ENCODE measurements at places on chromosomes 6 and 20. TPM values are rescaled to one million over a fixed set of nuclear protein-coding genes. Genes with fewer than 3 reads are reported as not detected.

DNA sequence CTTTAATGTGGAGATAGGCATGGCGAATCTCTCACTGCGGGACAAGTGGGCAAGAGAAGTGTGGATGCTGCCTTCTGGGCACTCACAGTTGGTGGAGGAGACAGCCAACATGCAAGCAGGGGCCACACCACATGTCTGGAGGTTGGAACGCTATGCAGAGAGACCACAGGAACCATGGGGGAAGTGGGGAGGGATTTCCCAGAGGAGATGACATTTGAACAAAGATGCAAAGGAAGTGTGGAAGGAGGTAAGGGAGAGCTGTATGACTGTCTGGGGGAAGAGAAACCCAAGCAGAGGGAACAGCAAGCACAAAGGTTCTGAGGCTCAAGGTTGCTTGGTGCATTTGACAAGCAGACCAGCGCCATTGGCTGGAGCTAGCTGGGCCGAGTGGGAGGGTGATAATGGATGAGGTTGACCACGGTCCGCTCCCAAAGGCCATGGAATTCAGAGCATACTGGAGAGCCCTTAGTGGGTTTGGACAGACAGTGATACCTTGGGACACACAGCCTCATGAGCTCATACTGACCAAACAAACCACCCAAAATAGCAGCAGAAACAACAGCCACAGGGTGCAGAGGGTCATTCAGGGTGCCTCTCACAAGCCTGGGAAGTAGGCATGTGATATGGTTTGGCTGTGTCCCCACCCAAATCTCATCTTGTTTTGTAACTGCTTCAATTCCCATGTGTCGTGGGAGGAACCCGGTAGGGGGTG lies 7.6 kb upstream of the FAM110A start:
- no peak for DNase-seq

DNA sequence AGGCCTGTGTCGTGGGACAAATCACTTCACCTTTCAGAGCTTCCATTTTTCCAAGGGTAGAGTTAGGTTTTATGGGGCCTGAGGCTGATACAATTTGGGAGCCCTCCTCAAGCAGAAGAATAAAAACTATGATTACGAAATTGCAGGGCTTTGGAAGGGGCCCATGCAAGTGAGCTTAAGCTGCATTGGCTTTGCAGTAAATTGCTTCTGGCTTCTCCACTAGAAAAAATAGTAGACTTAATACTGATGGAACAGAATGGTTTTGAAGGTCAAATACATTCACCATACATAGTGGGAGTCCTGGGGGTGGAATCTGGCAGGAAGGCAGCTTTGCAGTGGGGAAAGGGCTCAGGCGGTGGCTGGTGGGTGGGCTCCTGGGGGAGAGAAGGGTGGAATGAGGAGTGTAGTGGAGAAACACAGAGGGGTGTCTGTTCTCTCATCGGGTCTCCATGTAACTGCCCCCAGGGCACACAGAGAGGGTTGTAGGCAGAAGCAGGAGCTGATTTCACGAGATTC lies 55.9 kb upstream of the RNF24 start:
- DNase-seq, result no peak

BPIFB4 gene
- total RNA-seq, result not detected

RAD21L1 gene
- total RNA-seq, result not detected
